ENCODE measurements at places on chromosomes 2 and 18.

- DNase-seq: no peak
Measured at GRCh38 chr2:171244466-171244969, 83.8 kb upstream of the TLK1 start.

DNA sequence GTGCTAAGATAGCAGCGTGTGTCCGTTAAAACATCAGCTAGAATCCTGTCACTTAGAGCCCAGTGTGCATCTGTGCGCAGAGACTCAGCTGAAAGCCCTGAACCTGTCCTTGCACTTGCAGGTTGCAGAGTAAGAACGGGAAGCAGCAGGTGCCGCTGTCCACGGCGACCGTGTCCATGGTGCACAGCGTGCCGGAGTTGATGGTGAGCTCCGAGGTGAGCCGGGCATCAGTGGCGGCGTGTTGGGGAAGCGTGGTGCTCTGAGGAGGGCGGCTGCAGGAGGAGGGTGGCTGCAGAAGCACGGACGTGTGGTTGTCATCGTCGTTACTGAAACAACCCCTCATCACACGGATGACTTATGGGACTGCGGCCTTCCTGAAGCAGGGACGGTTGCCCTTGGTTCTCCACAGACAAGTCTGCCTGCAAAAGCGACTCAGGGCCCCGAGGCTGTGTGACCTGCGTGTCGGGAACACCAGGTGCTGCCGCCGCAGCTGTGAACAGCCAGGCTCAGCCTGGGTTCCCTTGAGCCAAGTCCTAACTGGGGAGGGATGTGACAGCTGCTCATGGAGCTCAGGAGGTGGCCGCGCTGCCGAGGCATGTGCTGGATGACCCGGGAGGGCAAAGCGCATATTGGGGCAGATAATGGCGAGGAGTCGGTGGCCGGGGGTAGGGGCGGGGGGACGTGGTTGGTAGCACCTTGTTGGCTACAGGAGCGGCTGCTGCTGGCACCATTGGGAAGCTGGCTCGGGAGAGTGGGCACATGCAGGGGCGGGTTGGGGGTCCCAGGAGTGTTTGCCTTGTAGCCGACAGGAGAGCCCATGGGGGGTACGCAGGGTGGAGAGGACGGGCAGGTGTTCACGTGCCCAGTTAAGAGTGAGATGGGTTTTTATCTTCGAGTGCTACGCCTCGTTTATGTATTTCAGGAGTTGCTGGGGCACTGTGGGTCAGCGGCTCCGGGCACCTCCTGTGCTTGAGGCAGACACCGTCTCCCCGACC lies 16.6 kb downstream of the CTDP1 start:
- DNase-seq: no peak

DNA sequence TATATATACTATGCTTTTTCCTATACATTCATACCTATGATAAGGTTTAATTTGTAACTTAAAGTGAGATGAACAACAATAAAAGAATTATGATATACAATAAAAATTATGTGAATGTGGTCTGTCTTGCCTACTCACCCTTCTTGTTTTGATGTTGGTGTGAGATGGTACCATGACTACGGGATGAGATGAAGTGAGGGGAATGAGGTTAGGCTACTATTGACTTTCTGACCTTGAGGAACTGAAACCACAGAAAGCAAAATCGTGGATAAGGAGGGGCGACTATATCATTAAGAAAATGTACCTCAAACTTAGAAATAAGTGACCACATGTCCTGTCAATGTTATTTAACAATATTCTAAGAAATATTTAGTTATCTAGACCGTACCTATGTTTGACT lies 103.9 kb upstream of the PPP1CB start:
- no peak for DNase-seq

DNA sequence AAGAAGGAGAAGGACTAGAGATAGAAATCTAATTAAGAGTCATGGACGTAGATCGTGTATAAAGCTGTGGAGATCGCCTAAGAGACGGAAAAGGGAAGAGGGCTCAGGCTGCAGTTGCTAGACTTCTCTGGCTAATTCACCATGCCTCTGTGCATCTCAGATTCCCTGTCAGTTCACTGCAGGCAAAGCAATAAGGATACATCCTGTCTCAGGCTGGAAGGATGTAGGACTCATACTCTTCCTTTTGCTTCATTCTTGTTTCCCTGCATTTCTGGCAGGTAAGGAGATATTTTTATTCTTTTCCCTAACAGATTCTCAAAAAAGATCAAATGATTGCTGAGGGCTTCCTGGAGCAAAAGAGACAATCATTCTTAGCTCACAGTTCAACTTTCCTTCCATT lies 112.5 kb downstream of the AP1S3 start:
- DNase-seq: no peak

GRCh38 chr2:146450131-146450530 lies 1394.7 kb upstream of the ACVR2A start:
- DNase-seq: no peak

DNA sequence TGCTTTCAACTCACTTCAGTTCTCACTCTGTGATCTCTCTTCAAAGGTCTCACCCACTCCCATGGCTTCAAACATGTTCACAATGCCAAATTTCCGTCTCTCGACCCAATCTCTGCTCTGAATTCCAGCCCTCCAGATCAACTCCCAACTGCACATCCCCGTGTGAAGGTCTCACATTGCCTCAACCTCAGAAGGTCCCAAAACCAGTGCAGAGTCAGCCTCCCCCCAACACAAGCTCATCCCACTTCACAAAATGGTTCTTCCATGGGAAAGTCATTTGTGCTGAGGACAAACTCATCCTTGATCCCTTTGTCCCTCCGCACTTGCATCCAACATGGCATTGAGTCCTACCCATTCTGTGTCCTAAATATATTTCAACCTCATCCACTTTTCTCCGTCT lies 31.0 kb upstream of the GNAL start:
- DNase-seq: no peak

DNA sequence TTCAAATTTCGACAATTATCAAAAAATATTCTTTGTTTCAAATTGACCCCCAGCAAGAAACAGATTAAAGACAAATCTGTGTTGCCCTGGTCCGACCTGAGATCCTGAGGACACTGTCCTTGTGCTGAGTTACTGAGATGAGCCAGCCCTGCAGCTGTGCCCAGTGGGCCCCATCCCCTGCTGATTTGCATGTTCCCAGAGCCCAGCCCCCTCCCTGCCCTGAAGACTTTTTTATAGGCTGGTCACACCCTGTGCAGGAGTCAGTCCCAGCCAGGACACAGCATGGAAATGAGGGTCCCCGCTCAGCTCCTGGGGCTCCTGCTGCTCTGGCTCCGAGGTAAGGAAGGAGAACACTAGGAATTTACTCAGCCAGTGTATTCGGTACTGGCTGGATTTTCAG lies 31.4 kb upstream of the ZNG1B start:
- no peak for DNase-seq
